ENCODE measurements at places on chromosomes 11 and 22. TPM values are rescaled to one million over a fixed set of nuclear protein-coding genes. Genes with fewer than 3 reads are reported as not detected.

Gene RAB38
- total RNA-seq = 0.94 TPM

Gene CABP7
- total RNA-seq = not detected

Gene HEPACAM
- total RNA-seq = 0.62 TPM

DNA sequence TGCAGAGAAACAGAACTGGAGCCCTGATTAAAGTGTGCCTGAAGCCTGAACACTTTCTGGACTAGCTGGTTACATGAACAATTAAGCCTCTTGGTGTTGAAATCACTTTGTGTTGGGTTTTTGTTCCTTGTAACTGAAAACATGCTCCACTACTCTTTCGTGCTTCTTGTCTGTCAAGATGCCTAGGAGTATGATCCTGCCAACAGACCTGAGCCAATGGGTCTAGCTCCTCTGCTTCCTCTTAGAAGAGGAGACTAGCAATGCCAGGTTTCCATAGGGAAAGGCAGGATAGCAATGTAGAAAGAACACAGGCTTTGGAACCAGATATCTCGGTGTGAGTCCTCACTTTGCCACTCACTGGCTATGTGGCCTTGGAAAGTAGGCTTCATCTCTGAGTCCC is 40.3 kb downstream of the IRAG1 start:
- no peak for DNase-seq

DNA sequence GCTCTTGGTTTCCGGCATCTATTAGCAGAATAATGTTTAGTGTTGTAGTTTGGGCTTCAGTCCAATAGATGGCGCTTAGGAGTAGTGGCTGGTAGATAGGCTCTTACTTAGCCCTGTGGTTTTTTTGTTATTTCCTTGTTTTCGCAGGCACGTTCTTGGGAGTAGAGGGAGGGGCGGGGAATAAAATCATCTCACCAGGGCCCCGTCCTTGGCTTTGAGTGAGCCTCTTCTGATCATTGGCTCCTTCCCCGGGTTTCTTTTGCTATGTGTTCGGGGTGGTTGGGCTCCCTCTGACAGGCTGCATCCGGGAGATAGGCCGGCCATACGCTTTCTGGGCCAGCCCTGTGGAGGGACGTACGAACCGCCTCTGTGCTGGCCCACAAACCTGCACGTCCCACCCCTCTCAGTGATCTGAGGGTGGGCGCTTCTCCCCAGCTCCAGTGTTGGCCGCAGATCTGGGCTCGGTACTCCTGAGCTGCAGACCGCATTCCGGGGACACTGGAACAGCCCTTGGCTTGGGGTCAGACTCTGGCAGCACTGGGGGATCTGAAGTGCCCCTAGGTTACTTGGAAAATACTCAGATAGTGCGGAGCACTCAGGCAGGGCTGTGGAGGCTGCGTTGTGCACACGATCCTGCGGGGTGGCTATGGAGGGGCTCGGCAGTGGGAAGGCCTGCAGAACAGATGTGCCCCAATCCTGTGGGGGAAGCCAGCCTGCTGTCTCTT is 217.0 kb downstream of the DYNC2H1 start:
- DNase-seq = no peak

- no peak for DNase-seq
Observed at GRCh38 chr11:13939961-13940906, 22.3 kb upstream of the SPON1 start.

DNA sequence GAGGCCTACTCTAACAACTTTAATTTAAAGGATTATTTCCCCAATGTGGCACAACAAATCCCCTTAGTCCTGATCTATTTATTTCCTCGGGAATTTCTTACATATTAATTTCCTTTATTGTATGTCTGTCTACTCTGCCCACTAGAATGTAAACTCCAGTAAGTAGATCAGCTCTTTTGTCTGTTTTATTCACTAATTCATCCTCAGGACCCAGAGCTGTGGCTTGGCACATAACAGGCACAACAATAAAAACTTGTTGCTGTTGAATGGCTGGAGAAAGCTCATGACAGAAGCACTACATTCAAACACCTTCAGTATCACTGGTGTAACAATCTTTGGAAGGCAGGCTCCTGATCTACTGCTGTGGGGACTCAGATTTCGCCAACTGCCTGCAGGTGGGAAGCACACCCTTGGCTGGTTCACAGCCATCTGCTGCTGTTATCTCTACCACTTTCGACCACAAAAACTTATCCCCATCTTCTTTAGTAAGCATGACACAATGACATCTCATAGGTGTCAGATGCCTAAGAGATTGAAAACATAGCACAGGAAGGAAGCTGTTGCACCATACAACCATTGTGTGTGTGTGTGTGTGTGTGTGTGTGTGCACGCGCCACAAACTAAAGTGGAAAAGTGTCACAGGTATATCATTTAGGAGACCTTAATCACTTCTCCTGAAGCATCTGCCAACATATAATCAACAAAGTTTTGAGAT is 11.9 kb downstream of the HIRA start:
- DNase-seq = no peak

DNA sequence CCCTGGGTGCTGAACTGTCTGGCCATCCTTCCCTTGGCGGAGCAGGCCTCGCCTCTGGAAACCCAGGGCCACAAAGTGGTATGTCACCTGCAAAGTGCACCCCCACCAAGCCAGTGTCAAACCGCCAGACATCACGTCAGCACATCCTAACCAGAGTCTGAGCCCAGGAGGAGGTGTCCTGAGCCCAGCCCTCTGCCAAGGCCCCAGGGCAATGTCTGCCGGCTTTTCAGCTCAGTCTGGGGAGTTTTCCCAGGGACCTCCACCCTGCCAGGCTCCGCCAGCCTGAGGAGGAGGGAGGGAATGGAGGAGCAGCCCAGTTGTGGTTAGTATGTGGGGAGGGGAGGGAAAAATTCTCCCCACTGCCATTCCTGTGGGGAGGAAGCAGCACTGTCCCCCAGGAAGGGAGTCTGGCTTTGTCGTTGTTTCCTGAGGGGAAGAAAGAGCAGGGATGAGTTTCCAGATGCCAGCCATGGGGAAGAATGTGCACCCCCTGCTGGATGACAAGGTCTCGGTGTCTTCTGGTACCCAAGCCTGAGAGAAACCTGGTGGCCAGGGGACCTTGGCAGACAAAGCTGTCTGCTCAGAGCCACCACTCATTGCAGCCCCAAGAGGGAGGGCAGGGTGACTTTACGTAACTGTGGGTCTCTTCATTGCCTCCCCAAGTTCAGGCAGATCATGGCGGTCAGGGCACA is 81.4 kb upstream of the CD82 start:
- no peak for DNase-seq

GRCh38 chr11:14075118-14076078 is 112.9 kb downstream of the SPON1 start:
- DNase-seq = no peak

DNA sequence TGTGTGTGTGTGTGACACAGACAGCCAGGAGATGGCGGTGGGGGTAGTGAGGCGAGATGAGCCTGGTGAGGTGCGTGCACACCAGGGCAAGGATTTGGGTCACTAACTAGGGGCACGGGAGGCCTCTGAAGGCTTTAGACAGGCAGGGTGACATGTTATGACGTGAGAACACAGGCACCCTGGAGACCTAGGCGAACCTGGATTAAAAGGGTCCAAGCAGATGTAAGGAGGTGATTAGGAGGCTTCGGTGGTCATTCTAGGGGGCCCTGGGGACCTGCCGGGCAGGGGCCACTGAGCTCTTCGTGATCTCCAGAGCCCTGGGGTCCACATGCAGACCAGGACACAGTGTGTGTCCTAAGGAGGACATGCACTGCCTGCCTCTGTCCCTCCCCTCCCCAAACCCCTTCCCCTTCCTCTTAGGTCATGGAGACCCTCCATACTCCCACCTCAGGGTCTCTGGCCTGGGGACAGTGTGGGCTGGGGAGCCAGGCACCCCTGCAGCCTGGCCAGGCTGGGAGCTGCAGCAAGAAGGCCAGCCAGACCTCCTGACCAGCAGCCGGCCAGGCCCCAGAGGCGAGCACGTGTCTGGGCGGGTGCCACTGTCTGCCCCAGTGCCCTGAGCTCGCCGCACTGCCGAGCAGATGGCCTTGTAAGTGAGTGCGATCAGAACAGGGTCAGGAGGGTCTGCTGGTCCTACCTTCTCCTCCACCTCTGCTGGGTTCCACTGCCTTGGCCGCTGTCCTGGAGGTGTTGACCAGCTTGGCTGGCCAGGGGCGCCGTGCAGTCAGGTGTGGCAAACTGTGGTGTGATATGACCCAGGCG is 32.1 kb downstream of the IFT27 start:
- no peak for DNase-seq

GRCh38 chr22:19959587-19960490 is 18.2 kb upstream of the TXNRD2 start:
- peak; percentile 35 for DNase-seq

DNA sequence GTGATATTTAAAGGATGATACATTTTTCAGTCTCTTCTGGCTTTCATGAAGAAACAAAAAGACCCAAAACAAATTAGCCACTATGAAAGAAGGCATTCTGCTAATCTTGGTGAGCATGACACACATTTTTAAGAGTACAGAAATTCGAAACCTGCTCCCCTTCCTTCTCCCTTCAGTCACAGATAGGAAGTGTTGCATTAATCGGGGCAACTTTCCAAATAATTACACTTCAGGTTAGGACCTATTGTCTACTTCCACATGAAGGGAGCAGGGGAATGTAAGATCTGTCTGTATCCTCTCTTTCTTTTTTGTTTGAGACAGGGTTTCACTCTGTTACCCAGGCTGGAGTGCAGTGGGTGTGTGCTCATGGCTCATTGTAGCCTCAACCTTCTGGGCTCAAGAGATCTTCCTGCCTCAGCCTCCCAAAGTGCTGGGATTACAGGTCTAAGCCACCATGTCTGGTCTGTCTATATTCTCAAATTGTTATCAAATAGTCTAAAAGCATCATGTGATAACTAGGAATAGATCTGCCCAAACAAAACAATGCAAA is 45.8 kb downstream of the NCAM1 start:
- no peak for DNase-seq

DNA sequence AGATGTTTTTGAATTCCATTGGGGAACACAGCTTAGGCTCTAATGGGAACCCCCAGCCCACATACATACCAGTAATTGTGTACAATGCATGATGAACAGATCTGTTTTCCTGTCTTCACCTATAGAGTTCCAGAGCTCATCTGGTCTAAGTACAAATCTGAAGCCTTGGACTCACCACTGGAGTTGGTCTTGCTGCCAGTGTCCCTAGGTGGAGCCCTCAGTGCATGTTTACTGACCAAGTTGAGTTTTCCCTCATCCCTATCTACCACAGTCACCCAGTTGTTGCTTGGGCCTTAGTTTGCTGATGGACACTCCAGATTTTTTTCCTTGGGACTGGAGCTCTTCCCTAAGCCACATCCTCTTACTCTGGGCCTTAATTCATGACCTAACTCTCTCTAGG is 159.2 kb upstream of the DDI1 start:
- DNase-seq = no peak

- DNase-seq = no peak
Observed at GRCh38 chr11:90556606-90557005, 333.8 kb upstream of the CHORDC1 start.

DNA sequence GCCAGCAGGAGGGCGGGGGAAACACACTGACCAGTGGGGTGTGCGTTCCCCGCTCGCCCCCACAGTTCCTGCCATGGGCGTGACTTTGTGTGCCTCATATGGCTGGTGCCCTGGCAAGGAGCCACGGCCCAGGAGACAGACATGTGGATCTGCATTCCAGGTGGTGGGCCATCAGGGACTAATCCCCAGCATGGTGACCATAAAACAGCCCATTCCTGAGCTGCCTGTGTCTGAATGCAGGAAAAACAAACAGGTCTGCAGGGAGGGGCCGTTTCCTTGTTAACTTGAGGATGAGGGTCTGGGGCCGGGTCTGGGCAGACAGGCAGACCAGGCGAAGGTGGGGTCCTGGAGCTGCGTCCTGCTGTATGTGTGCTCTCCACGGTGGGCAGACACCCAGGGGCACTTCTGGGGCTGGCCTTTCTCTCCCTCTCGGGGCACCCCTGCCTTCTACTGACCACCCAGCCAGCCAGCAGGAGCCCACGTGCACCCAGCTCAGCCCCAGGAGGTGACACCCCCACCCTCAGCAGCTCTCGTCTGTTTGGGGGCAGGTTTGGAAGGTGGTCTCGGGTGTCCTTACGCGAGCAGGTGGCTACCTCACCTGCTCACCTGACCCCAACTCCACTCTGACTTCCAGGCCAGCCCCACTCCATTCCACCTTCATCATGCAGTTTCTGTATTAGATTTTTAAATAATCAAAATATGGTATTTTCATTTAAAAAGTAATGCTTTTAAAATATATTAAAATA is 120.3 kb downstream of the KCNQ1OT1 start:
- peak; percentile 32 for DNase-seq
